ENCODE measurements at places on chromosomes 16 and 17. TPM values are rescaled to one million over a fixed set of nuclear protein-coding genes. Genes with fewer than 3 reads are reported as not detected.

GRCh38 chr16:14172200-14172809, 101.2 kb downstream of the MRTFB start:
- DNase-seq = no peak

- DNase-seq = no peak
Measured at GRCh38 chr16:85503679-85504231, 109.4 kb upstream of the GSE1 start.

DNA sequence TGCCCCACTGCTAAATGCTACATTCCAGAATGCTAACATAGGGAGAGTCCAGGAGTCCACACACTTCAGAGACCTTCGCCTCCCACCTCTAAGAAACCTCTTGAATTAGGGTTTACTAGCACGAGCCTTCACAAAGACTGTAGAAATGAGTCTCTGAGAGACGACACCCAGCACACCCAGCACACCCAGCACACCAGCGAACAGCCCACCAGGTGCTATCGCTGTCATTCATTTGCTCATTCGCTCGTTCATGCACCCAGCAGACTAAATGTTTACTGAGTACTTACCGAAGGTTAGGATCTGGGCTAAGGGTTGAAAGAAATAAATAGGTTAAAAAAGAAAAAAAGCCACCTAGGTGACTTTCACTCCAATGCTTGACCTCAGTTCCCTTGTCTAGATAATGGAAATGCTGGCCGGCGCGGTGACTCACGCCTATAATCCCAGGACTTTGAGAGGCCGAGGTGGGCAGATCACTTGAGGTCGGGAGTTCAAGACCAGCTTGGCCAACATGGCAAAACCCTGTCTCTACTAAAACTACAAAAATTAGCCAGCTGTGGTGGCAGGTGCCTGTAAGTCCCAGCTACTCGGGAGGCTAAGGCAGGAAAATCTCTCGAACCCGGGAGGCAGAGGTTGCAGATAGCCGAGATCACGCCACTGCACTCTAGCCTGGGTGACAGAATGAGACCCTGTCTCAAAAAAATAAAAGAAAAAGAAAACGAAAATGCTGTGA, 100.8 kb downstream of the ADCY9 start:
- no peak for DNase-seq

DNA sequence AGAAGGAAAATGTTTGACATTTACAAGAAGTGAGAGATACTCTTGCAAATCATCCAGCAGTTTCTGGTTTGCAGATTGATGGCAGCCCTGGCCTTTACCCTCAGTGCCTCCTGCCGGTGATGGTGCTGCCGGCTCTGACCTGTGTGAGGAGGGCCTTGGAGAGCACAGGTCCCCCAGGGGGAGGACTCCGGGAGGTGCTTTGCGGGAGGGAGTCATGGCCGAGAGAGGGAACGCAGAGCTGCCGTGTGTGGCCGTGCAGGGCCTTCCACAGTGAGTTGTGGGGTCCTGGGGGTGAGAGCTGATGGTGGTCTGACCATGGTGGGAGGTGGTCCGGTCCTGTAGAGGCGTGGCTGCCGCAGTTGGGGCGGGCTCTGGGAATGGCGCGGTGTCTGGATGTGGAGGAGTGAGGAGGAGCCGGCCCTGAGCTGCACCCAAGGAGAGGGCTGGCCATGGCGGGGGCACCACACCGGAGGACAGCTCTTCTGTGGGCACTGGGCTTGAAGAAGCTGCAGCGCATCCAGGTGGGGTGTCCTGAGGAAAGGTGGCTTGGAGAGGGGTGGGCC, 28.0 kb upstream of the ZNF750 start:
- DNase-seq = no peak

DNA sequence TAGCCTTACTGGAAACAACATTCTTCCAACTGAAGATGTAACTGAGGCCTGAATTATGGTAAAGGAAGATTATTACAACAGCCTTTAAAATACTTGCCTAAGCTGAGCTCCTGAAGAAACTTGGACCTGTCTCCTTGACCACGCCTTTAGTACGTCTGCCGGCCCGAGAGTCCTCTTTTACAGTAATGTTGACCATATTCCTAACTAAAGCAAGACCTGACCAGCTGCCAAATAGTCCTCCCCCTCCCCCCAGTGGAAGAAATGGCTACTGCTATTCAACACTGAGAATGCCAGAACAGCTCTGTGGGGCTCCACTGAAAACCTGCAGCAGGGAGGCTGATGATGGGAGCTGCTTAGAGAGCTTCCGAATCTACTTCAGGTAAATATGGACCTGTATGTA, 12.6 kb upstream of the FOXJ1 start:
- DNase-seq = no peak

DNA sequence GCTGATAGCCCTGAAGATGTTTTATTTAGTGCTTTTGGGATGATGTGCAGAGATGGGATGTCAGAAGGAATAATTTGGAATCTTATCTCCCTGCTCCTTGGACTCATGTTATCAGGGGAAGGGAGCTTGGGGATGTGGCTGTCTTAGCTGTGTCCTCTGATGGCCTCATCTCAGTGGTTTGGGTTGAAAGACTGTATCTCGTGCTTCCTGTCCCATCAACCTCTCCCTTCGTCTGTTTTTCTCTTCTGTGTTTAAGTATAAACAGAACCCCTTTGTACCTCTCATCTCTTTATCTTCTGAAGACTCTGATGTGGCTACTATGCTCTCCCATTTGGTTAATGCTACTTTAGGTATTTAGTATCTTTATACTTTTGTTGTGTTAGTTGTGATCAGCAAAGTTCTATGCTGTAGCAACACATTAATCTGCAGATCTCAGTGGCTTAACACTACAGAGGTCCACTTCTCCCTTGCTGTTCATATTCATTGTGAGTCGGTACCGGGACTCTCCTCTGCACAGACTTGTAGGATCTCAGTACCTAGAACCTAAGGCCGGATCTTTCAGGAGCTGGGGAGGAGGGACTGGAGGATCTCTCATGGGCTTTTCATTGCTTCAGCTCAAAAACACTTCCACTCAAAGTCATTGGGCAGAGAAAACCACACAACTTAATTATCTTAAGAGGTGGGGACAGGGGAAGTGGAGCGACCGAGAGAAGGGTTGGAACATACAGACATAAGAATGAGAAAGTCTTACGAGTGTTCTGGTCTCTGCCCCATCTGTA, 28.8 kb downstream of the PRKCA start:
- DNase-seq = no peak

DNA sequence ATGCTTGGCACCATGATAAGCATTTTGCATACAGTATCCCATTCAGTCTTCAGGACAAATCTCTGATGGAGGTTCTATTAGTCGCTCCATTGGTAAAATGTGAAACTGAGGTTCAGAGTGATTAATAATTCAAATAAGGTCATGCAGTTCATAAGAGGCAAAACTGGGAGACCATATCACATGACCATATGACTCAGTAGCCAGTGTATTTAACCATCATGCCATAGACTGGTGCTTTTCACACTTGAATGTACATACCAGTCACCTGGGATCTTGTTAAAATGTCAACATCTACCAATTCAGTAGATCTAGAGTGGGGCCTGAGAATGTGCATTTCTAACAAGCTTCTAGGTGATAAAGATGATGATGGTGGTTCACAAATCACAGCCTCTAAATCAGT, 4.3 kb downstream of the ACSM3 start:
- DNase-seq = no peak

GRCh38 chr16:70252355-70252988, 732 bp upstream of the EXOSC6 start:
- DNase-seq = no peak

GRCh38 chr16:73350707-73351452, 303.0 kb upstream of the ZFHX3 start:
- DNase-seq = no peak

GRCh38 chr16:52680993-52681392, 134.1 kb upstream of the TOX3 start:
- no peak for DNase-seq

GRCh38 chr17:40727447-40728231, 24.1 kb upstream of the KRT24 start:
- no peak for DNase-seq

DNA sequence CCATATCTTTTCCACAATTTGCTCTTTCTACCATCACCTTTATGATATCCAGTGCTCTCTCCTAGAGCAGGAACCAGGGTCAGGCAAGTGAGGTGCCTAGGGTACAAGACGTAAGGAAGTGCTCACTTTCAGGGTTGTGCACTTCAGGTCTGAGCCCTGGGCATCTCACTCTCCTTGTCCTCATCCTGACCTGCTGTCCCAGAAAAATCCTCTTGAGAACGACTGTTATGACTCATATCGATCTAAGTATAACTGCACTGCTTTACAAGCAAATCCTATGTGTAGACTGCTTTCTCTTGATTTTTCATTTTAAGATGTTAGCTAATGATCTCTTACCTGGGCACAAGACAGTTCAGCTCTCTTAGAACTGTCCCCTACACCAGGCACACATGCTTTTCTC, 100.1 kb downstream of the TMEM100 start:
- DNase-seq = no peak

GRCh38 chr17:10144982-10145381, 53.4 kb downstream of the GAS7 start:
- no peak for DNase-seq

DNA sequence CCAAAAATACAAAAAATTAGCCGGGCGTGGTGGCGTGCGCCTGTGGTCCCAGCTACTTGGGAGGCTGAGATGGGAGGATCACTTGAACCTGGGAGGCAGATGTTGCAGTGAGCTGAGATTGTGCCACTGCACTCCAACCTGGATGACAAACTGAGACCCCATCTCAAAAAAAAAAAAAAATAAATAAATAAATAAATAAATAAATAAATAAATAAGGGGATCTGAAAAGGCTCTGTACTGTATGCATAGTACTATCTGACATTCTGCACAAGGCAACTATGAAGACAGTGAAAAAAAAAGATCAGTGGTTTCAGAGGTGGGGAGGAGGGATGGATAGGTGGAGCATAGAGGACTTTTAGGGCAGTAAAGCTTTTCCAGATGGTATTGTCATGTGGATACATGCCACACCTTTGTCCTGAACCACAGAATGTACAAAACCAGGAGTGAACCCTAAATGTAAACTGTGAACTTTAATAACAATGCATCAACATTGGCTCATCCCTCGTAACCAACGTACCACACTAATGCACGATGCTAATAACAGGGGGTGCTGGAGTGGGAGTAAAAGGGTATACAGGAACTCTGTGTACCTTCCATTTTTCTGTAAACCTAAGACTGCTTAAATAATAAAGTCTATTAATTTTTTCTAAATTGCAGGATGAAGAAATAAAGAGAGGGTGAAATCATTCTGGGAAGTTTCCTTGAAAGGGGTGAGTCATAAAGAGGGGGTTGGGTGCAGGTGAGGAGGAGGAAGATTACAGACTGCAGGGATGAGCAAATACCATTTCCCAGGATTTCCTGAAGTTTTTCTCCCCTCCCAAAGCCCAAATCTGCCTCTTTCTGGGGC, 155.8 kb upstream of the SDK2 start:
- DNase-seq = no peak

- no peak for DNase-seq
Measured at GRCh38 chr17:77141846-77142449, 1.2 kb downstream of the SEC14L1 start.

GRCh38 chr17:15511142-15511541, 43.7 kb upstream of the CDRT4 start:
- DNase-seq = no peak

DNA sequence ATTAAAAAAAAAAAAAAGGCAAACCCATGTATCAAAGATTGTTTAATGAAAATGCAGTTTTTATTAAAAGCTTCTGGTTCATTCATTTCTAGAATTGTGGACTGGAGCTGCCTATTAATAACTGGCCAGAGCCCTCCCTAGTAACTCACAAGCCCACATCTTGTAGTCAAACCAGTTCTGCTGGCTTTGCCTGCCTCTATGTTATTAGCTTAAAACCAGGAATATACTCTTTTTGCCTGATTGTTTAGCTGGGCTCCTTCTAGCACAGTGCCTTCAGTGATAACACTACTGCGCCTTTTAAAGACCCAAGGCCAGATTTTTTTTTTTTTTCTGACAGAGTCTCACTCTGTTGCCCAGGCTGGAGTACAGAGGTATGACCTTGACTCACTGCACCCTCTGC, 26.0 kb downstream of the TAC4 start:
- no peak for DNase-seq

- DNase-seq = no peak
Measured at GRCh38 chr17:29867643-29868181, 62.3 kb downstream of the SSH2 start.

DNA sequence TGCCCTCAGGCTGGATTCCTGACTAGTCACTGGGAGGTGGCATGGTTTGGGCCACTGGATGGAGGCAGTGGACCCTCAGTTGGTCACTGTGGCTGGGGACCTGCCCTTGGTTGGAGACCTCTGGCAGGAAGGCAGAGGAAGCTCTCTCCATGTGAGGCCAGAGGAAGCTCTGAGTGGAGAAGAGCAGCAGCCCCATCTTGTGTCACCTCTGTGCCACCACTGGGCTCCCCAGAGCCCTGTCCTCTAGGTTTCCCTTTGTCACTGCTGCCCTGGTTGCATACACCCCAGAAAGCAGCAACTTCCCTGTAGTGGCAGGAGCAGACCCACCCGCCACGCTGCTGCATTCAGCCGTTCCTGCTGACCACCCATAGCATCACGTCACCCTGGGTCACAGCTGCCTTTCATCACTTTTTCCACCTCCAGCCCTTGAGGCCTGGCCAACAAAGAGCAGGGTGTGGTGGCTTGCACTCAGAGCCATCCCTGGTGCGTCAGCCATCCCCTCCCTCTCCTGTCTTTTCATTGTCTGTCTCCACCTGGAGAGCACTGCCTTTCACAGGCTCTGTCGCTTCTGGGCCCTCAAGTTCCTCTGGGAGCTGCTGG, 11.9 kb downstream of the CTRL start:
- DNase-seq = no peak

The CACNG3 gene
- 2.6 TPM for total RNA-seq

The FAM117A gene
- total RNA-seq = 5.2 TPM

The UTS2R gene
- not detected for total RNA-seq

The IGSF6 gene
- total RNA-seq = 1.8 TPM

The CTRL gene
- total RNA-seq = 2.9 TPM

The KLHL10 gene
- not detected for total RNA-seq

The ATP6V0A1 gene
- 210 TPM for total RNA-seq

The KRTAP17-1 gene
- not detected for total RNA-seq

The GCGR gene
- not detected for total RNA-seq

The SLFN11 gene
- total RNA-seq = 14.7 TPM

The C17orf100 gene
- 2.5 TPM for total RNA-seq

The ITGB4 gene
- total RNA-seq = 2.1 TPM

The GRIN2C gene
- 8.1 TPM for total RNA-seq
